ENCODE measurements at places on chromosomes 2 and 18.

DNA sequence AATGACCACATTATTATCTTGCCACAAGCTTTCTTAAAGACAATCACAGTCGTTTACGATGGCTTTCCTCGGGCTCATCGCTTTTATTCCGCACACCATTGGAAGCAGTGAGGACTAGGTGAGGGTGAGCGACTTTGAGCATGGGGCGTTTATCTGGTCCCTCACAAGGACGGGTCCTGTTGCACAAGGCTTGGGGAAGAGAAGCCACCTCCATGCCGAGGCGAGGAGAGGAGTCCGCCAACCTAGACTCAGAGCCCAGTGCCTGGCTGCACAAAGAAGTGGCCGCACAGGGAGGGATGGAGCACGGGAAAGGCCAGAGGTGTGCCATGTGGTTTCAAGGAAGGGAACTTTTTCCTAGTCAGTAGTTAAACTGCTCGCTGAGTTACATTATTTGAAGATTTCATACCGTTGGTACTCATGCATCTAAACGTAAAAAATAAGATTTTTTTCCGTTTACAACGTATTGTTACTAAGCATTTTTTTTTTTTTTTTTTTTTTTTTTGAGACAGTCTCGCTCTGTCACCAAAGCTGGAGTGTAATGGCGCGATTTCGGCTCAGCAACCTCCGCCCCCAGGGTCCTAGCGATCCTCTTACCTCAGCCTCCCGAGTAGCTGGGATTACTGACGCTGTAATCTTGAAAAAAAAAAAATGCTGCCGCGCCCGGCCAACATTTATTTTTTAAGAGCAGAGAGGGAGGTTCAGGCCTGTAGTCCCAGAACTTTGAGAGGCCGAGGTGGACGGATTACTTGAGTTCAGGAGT lies 849 bp upstream of the CYP27C1 start:
- no peak for DNase-seq

DNA sequence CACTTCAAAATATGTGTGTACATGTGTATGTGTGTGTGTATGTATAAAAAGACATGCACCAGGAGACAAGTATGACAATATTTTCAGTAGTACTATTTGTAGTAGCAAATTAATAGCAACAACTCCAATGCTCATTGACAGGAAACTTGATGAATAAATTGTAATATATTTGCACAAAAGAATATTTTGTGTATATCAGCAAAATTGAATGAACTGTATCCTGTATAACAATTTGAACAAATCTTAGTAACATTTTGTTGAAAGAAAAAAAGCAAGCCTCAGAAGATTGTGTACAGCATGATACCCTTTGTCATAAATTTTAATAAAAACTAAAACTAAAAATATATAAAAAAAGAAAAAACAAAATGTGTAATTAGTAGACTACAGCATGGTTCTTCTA lies 1367.3 kb upstream of the TMEFF2 start:
- DNase-seq: no peak

DNA sequence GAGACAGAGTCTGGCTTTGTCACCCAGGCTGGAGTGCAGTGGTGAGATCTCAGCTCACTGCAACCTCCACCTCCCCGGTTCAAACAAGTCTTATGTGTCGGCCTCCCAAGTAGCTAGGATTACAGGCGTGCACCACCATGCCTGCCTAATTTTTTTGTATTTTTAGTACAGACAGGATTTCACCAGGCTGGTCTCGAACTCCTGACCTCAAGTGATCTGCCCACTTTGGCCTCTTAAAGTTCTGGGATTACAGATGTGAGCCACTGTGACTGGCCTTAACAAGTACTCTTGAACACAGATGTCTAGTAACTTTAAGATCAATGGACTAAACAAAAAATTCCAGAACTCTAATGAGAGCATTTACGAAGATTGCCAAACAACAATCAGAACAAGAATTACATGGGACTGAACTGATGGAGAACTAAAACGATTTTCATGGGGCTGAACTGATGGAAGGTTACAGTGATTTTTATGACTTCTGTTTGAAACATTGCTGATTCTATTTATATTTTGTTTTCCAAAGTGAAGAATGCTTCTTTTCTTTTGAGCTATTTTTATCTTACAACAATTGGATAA lies 46.5 kb upstream of the ST3GAL5 start:
- no peak for DNase-seq

DNA sequence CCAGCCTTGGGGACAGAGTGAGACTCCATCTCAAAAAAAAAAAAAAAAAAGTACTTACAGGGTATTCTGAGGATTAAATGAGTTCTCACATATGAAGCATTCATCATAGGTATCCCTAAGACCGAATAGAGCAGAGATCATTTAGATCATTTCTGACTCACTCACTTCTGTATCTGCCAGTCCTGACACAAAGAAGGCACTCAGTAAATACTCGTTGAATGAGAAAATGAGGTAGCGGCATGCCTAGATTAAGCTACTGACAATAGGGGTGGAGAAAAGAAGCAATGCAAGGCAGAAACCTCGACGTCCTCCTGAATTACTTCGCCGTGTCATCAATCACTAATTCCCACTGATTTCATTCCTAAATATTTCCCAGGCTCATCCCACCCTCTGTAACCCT lies 103.8 kb downstream of the GREB1L start:
- DNase-seq: no peak

- no peak for DNase-seq
Measured at GRCh38 chr2:100218552-100218951, 76.2 kb upstream of the AFF3 start.

DNA sequence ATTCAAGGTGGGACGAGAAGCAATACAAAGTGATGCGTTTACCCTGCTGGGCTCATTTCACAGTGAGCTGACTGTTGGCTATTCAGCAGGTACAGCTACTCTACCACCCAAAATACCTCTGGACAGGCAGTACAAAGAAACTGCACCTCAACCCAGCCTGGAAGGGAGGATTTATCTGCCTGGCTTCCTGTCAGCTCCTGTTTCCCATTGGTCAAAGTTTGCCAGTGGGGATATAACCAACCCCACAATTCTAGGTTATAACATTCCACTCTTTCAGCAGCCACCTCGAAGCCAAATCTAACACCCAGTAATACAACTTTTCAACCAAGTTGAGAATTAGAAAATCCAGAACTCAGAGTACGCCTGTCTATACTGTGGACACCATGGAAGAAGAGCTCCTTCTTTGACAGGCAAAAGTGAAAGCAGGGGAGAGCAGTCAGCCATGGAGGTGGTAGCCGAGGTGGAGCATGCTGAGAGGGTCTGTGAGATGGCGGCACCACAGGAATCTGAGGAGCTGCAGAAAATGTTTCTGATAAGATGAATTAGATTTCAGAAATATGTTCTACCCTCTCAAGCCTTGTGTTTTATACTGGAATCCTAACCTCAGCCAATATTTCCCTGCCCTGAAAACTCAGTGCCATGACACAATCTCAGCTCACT lies 10.8 kb downstream of the DUSP19 start:
- no peak for DNase-seq

DNA sequence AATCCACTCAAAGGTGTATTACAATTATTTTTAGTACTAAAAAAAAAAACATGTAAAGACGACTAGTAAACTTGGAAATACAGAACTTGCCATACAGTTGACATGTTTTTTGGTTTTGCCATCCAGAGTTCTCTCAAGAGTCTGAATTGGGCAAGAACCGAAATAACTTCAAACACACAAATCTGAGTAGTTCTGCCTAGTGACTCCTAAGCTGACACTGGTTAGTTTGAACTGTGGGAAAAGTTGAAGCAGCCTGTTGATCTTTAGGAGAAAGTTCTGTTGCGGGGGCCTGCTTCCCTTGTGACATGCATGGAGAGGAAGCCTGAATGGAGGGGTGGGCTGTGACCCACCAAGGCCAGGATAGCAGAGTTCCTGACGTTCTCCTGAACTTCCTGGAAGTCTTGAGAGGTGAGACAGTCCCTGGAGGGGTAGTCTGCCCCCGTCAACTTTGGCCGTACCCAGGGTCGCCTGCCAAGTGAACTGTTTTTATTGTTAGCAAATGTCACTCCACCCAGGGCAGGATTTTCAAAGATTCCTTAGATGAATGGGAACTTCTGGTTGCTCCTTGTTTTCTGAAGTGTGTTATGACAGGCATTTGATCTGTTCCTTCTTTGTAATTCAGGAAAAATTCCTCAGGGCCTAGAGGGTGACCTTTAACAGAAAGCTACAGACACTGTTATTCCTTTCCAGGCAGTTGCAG lies 85.6 kb upstream of the SPTBN1 start:
- no peak for DNase-seq

DNA sequence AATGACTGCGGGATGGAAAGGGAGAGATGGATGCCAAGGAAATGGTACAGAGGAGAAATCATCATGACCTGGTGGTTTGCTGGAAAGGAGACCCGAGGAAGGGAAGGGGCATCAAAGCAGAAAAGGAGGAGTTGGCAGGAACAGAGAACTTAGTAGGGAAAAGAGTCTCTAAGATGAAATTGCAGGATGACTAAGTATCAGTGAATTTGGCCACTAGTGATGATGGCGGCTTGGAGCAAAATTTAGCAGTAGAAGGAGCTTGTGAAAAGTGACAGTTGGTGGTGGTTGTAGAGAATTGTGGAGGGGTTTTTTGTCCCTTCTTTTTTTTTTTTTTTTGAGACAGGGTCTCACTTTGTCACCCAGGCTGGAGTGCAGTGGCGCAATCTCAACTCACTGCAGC lies 10.1 kb downstream of the METAP1D start:
- no peak for DNase-seq

DNA sequence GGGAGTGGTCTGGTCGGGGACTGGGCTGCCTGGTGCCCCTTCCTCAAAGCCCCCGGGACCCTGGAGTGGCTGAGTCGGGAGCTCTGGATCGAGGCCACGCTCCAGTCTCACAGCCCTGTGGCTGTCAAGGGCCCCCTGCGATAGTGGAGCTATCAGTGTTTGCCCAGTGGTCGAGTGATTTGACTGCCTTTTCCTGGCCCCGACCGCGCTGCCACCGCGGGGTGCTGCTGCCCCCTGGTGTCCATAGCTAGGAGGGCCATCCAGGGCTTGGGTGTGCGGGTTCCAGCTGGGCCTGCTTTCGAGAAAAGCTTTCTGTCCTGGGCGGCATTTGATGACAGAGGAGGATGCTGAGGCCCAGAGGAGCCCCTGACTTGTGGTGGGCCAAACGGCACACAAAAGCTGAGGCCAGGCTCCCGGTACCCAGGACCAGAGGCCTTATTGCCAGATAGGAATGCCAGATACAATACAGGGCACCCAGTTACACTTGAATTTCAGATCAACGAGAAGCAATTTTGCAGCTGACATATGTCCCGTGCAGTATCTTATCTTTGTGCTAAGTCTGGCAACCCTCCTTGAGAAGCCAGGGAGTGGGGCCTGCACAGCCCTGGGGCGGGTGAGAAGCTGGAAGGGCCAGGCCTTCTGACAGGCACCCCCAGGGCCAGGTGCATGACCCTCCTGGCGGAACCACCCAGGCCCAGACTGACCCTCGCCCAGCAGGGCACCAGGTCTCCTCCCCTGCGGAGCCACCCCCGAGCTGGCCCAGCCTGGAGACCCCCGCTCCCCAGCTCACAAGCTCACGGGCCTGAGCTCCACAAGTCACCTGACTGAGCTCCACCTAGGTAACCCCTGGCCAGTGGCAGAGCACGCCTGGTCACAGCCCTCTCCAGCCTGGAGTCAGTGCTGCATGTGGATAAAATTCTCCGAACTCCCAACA lies 13.0 kb downstream of the ODC1 start:
- DNase-seq: peak; percentile 64

DNA sequence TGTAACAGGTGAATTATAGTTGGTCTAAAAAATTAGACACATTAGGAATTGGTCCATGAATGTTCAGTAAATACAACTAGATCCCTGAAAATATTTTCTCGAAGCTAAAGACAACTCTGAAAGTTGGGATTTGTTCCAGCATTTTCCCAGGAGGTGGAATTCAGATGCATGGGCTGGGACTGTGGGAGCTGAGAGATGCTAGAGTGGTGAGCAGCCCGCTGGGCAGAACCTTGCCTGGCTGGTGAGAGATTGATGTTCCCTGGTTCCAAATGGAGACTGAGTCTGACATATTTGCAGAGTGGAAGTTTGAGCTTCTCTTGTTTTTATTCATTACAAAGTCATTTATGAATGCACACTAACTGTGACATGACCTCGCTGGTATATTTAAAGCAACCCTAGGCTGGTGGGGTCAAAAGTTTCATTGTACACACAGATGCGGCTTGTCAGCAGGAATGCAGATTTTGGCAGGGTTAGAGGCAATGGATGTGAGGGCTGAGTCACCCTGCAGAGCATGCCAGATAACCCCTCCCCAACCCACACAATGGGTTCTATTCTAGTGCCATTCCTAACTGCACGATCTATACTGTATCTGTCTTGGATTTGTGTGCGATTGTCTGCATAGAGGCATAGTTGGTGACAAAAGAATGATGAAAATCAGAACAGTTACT lies 23.5 kb upstream of the TMEM178A start:
- peak; percentile 44 for DNase-seq

DNA sequence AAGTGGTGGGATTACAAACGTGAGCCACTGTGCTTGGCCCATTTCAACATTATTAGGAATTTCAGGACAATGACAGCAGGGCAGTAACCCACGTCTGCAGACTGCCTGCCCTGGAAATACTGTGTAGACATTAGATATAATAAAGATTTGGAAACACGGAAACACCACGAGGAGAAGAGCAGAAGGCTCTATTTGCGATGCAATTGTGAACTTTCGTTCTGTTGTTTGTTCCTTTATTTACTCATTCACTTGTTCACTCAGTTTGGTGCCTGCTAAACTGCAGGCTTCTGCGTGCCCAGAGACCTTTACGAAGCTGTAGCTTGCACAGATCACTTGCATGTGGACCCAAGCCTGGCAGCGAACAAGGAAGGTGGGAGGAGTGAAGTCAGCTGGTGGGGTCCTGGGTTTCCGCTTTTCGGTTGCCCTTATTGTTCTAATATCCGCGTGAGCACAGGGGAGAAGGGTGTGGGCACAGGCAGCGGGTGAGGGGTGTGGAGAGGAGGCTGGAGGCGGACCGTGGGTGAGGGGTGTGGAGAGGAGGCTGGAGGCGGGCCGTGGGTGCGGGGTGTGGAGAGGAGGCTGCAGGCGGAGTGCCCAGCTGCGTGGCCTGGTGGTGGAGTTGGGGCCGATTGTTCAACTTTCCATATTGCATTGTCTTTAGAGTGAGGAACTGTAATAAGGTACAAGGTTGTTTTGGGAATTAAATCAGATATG lies 3.4 kb downstream of the COLEC11 start:
- DNase-seq: no peak

DNA sequence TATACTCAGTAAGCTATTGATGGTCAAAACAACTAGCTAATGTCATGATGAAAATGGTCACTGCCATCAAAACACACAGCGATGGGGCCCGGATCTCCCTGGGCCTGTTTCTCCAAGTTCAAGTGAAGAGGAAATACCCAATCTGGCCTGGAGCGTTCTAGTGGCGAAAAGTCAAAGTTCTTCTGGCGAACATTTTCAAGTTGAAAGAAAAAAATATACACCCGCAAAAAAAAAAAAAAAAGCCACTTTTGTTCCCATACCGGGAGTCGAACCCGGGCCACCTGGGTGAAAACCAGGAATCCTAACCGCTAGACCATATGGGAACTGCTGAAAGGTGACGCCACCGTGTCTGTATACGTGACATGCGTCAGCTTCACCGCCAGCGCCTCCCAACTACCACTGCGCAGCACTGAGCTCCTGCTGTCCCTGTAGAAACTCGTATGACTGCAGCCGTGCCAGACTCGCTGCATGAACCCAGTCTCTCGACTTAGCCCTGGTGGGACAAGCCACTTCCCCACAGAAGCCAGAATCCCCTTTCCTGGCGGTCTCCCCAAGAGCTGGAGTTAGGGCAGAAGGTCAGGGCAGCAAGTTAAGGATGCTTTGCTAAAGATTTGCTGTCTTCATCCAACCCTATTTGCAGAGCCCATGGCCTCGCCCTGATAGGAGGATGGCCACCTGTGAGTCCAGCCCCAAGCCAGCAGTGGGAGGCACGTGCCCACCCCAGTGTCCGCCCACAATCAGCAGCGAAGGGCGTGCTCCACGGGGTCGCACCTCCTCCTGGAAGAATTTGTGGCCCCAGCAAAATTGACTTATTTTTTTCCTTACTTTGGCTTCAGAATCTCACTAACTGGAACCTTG lies 5.6 kb upstream of the IMP4 start:
- DNase-seq: peak; percentile 72

Measured in LoVo (cell line).